ENCODE measurements at places on chromosomes 7 and 10. TPM values are rescaled to one million over a fixed set of nuclear protein-coding genes. Genes with fewer than 3 reads are reported as not detected.

GRCh38 chr7:112495810-112496462, 15.1 kb downstream of the LSMEM1 start:
- DNase-seq, result peak; percentile 85

DNA sequence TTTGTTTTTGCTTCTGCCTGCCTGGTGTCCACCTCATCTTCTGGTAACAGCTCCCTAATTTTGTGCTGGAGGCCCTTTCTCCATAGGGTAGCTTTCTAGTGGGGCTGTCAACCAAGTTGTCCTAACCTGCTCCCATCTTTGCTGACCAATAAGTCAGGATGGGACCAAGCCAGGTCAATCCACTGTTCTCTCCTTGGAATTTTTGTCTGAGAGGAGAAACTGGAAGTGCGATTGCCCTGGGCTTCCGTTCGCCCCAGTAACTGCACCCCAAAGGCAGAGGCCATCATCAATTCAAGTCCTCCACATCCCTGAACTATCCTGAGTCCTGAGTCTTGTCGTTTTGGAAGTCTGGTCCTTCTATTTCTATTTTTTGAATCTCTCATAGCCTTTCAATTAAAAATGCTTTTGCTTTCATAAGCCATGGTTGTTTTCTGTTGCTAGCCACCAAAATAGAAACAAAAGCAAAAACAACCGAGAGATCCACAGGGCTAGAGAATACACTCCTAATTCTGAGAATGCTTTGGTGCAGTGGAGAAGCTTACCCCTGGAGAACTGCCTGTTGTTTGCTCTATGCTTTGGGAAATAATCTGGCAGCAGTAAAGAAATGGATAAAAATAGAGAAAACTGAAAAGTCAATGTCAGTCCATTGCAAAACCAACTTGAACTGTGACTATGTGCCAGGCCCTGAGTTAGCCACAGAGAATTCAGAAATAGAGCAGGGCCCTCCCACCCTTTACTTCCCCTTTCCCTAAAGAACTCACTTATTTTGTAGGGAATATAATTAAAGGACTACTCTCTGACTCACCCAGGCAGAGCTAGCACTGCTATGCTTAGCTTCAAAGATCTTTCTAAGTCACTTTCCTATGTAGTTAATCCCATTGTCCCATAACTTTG, 368.1 kb downstream of the CXCL12 start:
- DNase-seq, result no peak

GRCh38 chr7:35384761-35385700, 131.1 kb upstream of the TBX20 start:
- no peak for DNase-seq

Gene RARRES2
- total RNA-seq, result 169 TPM

Gene GSTO2
- total RNA-seq, result 30.7 TPM

Gene DPYSL4
- 23.9 TPM for total RNA-seq

DNA sequence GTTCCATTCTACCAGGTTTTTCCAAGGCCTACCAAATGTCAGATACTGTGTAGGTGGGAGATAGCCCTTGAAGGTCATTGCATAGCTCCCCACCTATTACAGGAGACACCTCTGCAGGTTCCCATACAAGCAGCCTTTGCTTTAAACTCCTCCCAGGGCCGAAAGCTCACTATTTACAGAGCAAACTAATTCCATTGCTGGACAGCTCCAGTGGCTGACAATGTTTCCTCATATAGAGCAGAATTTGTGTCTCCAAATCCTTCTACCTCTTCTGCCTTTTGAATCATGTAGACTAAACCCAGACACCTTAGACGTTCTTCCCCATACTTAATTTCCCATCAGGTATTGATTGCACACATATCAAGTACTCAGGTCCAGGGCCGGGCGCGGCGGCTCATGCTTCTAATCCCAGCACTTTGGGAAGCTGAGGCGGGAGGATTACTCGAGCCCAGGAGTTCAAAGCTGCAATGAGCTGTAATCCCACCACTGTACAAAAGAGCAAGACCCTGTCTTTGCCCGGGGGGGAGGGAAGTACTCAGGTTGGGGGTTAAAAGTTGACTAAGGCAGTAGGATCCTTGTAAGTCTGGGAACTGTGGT, 2.1 kb downstream of the CNNM1 start:
- no peak for DNase-seq

- peak; percentile 26 for DNase-seq
These were observed 30.7 kb upstream of the RBM20 start for GRCh38 chr10:110613341-110613995.

Gene ANK3
- 70.5 TPM for total RNA-seq

Gene SSC4D
- 12.7 TPM for total RNA-seq
